ENCODE measurements at places on chromosomes 2 and 18.

GRCh38 chr2:39567507-39567906 is 98.2 kb upstream of the TMEM178A start:
- DNase-seq, result no peak

DNA sequence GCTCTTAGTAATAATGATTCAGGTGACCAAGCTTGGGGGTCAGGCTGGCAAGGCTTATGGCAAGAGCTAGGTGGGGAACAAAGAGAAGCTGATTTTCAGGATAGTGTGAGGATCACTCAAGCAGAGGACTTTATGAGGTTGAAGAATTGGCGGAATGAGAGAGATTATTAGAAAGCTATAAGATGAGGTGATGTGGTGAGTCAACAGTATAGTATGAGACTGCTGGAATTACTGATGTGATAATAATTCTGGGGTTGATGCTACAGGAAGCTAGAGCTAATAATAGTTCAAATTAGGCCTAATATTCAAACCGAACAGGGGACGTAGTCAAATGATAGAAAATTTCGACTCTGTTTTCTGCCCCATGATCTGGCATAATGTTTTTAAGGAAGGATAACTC is 2115.3 kb upstream of the PIK3C3 start:
- no peak for DNase-seq

DNA sequence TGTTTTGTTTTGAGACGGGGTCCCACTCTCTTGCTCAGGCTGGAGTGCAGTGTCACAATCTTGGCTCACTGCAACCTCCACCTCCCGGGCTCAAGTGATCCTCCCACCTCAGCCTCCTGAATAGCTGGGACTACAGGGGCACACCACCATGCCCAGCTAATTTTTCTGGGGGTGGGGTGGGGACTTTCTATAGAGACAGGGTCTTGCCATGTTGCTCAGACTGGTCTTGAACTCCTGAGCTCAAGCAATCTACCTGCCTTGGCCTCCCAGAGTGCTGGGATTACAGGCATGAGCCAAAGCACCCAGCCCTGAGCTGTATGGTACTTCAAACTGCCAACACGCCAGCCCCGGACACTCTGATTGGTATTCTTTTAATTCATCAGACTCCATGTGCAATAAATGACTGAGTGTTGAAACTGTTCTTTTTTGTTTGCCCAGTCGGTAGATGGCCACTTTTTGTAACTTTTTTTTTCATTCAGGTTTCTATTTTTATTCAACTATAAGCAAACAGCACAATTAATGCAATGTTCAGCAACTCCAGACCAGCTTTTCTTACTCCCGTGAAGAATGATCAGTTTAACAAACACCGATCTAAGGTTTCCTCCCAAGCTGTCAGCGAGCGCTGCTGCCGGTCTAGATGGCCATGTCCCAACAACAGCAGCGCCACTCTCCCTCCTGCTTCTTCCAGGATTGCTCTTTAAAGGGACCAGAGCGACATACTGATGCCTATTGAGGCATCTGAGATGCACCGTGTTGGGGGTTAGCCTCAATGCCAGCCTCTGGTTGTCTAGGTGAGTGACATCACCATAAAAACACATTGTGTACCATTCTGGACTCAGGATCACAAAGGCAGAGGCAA is 12.5 kb upstream of the TGOLN2 start:
- DNase-seq, result no peak

GRCh38 chr2:37993143-37993542 is 68.1 kb downstream of the RMDN2 start:
- no peak for DNase-seq

DNA sequence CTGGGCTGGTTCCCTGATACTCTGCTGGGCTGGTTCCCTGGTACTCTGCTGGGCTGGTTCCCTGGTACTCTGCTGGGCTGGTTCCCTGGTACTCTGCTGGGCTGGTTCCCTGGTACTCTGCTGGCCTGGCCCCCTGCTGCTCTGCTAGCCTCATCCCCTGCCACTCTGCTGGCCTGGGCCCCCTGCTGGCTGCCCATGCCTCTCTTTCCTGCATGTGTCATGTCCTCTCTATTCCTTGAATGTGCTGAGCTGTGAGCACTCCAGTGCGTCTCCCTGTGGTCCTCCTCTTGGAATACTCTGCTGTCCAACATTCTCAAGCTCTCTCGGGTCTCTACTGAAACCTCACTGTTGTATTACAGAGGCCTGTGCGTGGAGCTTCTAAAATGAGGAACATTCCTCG is 216.3 kb downstream of the RNF144A start:
- no peak for DNase-seq

DNA sequence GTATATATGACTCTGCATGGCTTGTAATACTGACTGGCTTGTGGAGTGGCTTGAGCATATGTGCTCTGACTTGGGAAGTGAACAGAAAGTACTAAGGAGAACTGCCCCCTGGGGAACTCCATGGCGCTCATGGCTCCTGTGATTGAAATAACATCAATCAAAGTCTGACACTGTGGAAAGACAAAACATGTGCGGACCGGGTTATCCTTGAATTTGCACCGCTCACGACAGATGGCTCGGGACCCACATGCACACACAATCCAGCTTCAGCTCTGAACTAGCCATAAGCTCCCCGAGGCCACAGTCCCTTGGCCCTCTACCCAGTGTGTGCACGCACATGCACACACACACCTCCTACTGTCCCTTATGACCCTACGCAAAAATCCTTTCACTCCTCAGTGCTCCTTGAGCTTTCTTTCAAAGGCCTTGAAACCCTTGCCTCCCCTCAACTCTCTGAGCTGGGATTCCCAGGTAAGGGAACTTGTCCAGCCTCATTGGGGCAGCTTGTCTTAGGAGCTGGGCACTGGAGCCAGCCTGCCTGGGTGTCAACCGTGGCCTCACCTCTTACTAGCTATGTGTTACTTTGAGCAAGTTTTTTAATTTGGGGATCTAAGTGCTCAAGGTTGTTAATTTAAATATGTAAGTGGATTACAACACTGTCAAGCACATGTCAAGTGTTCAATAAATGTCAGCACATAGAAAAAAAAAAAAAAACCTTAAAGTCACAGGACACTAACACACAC is 43.6 kb downstream of the MRPS5 start:
- DNase-seq, result no peak

DNA sequence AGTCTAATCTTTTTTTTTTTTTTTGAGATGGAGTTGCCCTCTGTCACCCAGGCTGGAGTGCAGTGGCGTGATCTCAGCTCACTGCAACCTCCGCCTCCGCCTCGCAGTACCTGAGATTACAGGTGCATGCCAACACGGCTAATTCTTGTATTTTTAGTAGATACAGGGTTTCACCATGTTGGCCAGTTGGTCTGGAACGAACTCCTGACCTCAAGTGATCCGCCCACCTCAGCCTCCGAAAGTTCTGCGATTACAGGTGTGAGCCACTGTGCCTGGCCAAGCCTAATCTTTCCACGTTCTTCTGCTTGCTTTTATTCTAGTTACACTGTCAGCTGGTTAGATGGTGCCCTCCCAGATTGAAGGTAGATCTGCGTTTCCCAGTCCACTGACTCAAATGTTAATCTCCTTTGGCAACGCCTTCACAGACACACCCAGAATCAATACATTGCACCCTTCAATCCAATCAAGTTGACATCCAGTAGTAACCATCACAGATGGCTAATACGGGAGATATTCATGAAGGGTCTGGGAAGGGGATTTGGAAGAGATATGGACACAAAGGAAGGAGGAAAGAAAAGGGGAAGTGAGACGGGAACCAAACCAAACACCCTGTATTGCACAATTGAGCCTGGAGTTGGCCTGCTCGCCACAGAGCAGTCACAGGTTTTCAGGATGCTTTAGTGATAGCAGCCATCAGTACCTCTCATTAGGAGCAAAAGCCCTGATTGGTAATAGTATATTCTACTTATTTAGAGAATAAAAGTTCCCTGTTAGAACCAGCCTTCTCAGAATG is 229.8 kb downstream of the PIK3C3 start:
- DNase-seq, result no peak

- DNase-seq, result no peak
These were observed 33.7 kb upstream of the PDIA6 start for GRCh38 chr2:10846110-10846861.

DNA sequence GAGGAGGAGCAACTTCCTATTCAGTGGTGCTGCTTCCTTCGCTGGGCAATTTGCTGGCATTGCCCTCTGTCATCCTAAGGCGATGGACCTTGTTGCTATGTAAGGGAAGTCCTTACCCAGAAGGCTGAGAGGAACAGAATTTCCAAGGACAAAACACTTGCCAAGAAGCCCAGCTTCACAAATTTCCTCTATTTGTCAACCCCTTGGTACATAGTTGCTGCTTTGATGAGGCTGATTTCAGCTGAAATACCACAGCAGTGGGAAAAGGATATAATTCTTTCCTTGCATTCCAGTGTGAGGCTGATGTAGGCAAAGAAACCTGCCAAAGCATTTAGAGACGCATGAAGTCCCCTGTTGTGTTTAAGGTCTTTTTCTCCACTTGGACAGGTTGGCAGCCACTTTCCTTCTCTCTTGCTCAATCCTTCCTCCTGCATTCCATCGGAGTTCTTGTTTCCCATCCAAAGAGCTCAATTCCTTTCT is 16.4 kb upstream of the ST3GAL5 start:
- DNase-seq, result no peak

DNA sequence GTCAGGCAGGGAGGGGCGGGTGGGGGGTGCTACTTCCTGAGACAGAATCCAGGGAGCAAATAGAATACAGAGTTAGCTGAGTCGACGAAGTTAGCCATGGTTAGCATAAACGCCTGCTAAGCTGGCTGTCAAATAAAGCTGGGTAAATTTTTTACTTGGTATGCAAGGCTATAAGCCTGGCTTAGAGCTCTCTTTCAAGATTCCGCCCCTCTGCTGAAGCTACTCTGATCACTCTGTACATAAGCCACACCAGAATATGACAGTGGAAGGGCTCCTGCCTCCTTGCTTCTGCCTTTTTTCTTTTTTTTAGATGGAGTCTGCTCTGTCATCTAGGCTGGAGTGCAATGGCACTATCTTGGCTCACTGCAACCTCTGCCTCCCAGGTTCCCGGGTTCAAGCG is 58.3 kb downstream of the CYRIA start:
- no peak for DNase-seq

DNA sequence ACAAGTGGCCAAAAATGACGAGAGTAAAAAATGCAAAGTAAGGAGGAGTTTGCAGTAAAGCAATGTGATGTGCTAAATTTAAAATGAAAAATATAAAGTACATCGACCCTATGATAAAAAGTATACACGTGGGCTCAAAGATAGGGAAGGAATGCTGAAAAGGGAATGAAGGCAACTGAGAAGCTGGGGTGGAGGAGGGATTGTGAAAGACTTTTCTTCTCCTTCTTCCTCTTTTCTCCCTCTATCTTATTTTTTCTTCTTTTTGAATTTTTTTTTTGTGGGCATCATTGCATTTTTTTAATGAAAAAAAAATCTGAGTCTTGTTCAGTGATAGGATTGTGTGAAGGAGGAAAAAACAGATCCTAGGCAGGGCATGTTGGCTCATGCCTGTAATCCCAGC is 57.6 kb upstream of the STK17B start:
- no peak for DNase-seq

DNA sequence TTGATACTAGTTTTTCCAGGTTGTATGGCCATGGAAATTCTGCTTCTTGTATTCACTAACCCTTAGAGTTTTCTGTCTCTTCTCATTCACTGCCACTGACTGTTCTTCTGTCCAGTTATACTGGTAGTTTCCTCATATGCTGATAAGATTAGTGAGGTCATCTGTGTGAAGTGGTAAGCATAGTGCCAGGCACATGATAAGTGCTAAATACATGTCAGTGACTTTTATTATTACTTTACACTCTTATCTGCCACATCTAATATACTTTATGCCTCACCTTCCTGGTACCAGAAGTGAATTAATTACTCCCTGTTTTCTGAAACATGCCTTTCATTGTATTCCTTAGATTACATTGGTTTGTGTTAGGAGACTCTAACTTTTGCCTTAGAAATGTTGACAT is 91.3 kb downstream of the NBEAL1 start:
- no peak for DNase-seq

- no peak for DNase-seq
These were observed 121.8 kb downstream of the DSC3 start for GRCh38 chr18:30920757-30921156.

- DNase-seq, result peak; percentile 33
These were observed 102.8 kb upstream of the CYP1B1 start for GRCh38 chr2:38178556-38179419.

DNA sequence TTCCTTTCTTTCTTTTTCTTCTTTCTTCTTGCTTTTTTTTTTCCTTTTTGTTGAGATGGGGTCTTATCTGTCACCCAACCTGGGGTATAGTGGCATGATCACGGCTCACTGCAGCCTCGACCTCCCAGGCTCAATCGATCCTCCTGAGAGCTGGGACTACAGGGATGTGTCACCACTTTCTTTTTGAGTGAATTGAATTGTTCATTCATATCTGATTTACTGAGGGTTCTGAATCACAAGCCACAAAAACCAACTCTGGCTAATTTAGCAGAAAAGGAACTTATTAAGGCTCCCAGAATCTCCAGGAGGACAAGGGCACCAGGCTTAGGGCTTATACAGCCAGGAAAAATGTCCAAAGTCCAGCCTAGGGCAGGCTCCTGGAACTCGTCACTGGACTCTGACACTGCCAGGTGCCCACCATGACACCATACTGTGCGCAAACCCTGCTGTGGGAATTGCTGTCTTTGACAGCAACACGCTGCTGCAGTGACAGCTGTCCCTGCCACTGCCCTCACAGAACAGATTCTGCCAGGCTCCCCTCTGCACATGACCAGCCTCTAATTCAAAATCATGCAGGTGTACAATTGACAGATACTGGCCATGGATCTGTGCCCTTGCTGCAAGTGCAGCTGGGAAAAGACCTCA is 42.9 kb upstream of the EML6 start:
- DNase-seq, result peak; percentile 54

DNA sequence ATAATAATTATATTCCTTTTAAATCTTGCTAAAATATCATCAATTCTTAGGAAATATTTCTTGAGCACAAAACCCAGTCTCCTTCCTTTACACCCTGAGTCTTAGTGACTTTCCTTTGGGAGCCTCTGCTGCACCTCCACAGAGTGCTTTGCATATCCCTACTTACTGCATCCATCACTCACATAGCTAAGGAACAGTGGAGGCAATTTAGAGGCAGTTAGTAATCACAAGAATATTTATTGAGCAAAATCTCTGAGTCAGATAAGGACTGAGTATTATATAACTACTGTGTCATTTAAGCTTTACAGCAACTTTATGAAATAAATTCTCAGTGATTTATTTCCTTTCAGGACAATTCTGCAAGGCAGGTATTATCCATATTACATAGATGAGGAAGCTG is 327.7 kb downstream of the TMX3 start:
- DNase-seq, result no peak

GRCh38 chr2:3610415-3610814 is 15.5 kb downstream of the COLEC11 start:
- no peak for DNase-seq

- DNase-seq, result no peak
These were observed 141.7 kb downstream of the DIS3L2 start for GRCh38 chr2:232103140-232103737.

DNA sequence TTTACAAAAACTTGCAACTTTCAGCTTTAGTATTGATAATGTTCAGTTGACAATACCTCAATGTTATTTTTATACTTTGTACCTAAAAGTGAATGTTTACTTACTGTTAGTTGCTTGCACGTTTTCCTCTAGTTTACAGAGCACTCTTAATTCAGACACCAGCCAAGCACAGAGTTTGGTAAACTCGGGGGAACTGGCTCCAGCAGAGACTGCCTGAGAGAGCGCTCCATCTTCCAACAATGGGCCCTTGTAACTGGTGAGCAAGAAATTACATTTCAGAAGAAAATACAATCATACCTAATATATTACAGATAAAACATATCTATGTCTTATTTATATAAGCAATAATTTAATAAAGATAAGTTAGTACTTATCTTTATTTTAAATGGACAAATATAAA is 3.7 kb downstream of the FAM98A start:
- no peak for DNase-seq
